Fibroblast of the conjunctiva (primary cell): ENCODE measurements at places on chromosomes 3 and 15.

DNA sequence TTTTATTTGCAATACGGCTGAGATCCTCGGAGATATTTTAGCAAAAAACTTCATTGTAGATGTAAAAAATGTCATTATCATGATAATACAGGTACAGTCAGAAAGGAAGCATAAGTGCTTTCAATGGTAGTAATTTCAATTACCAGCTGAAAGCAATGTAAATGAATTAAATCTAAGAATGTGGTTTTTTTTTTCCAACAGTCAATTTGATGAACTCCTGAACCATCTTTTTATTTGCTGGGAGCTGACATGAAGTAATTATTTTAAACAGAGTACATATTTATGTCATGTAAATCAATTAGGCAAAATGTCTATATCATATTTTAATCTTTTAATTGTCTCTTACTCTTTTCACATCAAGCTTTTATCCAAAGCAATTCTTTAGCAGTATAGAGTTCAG lies 70.6 kb downstream of the MORC1 start:
- DNase-seq: no peak

DNA sequence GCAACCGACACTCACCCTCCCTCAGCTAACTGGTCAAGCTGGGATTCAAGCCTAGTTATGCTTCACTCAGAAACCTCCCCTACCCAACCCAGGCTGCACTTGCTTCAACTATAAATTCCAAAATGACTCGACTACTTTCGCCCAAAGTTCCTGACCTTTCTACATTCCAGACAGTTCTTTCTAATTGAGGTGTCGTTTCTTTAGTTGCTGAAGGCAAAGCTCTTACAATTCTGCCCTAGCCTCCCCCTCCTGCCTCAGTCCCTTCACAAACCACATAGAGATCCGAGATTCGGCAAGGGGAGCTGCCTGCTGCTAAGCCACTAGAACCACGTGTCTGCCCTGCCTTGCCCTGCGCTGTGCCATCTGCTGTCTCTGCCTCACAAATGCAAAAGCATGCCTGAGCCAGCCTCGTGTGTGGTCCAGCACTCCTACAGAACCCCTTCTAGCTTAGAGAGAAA lies 74.7 kb upstream of the SH3GL3 start:
- no peak for DNase-seq

GRCh38 chr3:4864503-4864902 lies 114.7 kb upstream of the BHLHE40 start:
- DNase-seq: no peak

DNA sequence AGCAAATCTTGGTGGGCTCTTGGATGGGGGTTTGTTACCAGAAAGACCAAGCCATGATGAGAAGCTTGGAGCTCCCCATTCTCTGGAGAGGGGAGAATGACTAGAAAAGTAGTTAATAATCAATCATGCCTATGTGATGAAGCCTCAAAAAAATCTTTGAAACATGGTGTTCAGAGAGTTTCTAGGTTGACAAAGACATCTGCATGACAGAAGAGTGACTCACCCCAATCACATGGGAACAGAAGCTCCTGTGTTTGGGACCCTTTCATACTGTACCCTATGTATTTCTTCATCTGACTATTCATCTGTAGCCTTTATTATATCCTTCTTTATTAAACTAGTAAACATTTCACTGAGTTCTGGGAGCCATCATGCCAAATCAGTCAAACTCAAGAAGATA lies 87.4 kb downstream of the BCHE start:
- DNase-seq: no peak

GRCh38 chr15:101568821-101569555 lies 79.5 kb upstream of the PCSK6 start:
- no peak for DNase-seq

GRCh38 chr3:166013073-166013679 lies 176.0 kb upstream of the BCHE start:
- DNase-seq: peak; percentile 14

- no peak for DNase-seq
These were observed 182.4 kb upstream of the DPH6 start for GRCh38 chr15:35728219-35728940.

- DNase-seq: no peak
These were observed 246.4 kb upstream of the LRIG1 start for GRCh38 chr3:66747261-66747660.

DNA sequence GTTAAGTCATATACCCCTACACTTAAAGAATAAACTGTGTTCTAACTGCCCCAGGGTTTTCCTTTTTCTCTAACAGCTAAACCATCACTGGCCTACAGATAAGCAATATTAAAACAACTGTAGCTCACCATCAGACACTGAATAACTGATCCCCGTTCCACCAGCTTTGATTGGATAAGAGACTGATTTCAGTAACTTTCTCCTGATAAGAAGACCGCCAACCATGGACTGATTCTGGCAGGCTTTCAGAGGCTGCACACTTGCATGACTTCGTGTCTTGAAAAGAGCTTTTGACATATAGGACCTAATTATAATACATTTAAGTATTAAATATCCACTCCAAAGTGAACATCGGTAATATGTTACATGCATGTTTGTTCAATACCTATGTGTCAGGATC lies 15.3 kb upstream of the CEP97 start:
- no peak for DNase-seq

DNA sequence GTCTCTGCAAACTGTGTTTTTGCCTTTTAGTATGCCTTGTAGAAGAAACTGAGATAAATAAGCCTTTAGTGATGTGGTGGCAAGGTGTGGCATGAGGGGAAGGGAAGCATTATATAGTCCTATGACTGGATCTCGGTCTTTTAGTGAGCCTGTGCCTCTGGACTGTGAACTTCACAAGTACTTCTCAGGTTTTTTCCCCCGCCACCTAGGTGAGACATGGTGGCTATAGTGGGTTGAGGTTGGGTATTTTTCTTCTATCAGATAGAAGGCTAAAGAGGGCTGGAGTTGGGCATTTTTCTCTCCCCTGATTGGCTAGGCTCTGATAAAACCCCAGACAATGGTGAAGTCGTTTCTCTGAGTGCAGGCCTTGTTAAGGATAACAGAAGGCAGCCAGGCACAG lies 38.7 kb upstream of the ZFAND6 start:
- DNase-seq: no peak

GRCh38 chr3:81040107-81040506 lies 721.3 kb downstream of the GBE1 start:
- no peak for DNase-seq

- no peak for DNase-seq
These were observed 291.2 kb upstream of the RBMS3 start for GRCh38 chr3:28989646-28990089.

GRCh38 chr15:100114571-100114970 lies 227.2 kb downstream of the ADAMTS17 start:
- DNase-seq: no peak

DNA sequence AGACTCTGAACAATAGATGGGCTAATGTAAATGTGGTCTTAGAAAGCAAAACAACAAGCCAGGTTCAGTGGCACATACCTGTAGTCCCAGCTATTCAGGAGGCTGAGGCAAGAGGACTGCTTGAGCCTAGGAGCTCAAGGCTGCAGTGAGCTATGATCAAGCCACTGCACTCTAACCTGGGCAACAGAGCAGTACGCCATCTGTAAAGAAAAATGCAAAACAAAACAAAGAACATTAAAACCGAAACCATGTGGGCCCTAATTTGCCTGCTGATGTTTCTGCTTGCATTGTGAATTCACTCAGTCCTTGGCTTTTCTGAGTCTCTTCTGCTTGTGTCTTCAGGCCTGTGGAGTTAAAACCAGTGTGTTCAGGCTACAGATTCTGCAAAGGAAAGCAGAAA lies 56.7 kb downstream of the CCNL1 start:
- no peak for DNase-seq

- DNase-seq: no peak
These were observed 11.2 kb upstream of the ABTB1 start for GRCh38 chr3:127661600-127661999.

- DNase-seq: no peak
These were observed 42.0 kb downstream of the ATP2C1 start for GRCh38 chr3:130935761-130936492.

DNA sequence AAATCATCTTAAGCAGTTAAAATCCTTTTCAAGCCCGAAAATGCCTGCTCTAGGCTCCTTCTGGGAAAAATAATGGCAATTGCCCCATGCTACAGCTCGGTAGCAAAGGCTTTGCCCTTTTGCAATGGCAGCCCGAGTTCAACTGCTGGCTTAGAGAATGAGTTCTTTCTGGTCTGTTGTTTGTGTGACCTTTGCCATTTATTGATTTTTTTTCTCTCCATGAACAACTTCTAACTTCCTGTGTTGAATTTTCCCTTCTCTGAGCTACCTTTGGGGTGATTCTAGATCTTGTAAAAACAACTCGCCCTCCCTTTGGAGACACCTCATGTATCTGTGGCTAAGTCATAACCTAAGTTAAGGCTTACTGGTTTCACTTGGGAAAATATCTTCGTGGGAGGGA lies 139.3 kb downstream of the PLCH1 start:
- DNase-seq: no peak

- DNase-seq: no peak
These were observed 78.6 kb downstream of the FHIT start for GRCh38 chr3:61172684-61173083.

GRCh38 chr3:49967291-49967690 lies 27.3 kb downstream of the RBM6 start:
- DNase-seq: peak; percentile 3

DNA sequence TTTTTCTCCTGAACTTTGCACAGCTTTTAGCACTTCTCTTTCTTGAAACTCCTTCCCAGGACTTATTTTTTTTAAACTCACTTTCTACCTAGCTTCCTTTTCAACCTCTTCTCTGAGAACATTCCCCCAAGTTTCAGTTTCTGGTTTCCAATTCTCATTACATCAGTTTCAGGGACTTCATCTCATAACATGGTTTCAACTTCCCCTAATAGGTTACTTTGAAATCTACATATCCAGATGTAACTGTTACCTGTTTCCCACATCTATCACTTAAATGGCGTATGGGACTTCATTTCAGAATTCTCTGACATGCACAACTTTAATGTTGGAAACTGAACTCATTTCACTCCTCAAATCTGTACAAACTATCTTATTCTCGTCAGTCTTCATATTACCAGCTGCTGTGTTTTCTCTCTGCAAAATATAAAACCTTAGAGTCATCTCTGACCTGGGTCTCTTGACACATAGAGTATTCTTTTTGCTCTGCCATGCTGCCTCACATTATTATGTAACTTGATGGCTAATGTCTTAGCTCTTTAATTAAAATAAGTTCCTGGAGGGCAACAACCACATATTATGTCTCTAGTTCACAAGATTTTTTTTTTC lies 58.4 kb downstream of the NME9 start:
- DNase-seq: no peak

GRCh38 chr3:160482796-160483195 lies 33.2 kb upstream of the TRIM59 start:
- DNase-seq: no peak

DNA sequence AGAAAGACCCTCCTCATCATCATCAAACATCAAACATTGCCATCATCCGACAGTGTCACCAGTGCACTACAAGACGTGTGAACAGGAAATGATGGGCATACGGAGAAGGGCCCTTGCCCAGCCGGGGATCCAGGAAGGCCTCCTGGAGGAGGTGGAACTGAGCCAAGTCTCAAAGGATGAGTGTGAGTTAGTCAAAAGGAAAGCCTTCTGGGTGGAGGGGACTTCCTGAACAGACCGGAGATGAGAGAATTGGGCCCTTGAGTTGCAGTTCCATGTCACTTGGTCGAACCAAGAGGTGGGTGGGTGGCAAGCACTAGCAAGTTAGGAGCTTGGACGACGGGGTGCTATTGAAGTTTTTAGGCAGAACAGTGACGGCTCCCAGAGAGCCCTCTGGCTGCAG lies 8.5 kb downstream of the SEMA4B start:
- no peak for DNase-seq

GRCh38 chr3:13501056-13501455 lies 20.9 kb downstream of the HDAC11 start:
- DNase-seq: no peak

- DNase-seq: no peak
These were observed 16.8 kb downstream of the CACNA1D start for GRCh38 chr3:53511246-53511645.

GRCh38 chr3:125116311-125117080 lies 60.7 kb upstream of the HEG1 start:
- DNase-seq: peak; percentile 80

GRCh38 chr15:79431636-79432344 lies at the start of gene MINAR1:
TSS of gene MINAR1 (plus strand) at chr15:79432336. CDS start at chr15:79456148, 23,812 bp downstream.
- DNase-seq: no peak

GRCh38 chr15:39855400-39855799 lies 64.7 kb downstream of the GPR176 start:
- DNase-seq: no peak

DNA sequence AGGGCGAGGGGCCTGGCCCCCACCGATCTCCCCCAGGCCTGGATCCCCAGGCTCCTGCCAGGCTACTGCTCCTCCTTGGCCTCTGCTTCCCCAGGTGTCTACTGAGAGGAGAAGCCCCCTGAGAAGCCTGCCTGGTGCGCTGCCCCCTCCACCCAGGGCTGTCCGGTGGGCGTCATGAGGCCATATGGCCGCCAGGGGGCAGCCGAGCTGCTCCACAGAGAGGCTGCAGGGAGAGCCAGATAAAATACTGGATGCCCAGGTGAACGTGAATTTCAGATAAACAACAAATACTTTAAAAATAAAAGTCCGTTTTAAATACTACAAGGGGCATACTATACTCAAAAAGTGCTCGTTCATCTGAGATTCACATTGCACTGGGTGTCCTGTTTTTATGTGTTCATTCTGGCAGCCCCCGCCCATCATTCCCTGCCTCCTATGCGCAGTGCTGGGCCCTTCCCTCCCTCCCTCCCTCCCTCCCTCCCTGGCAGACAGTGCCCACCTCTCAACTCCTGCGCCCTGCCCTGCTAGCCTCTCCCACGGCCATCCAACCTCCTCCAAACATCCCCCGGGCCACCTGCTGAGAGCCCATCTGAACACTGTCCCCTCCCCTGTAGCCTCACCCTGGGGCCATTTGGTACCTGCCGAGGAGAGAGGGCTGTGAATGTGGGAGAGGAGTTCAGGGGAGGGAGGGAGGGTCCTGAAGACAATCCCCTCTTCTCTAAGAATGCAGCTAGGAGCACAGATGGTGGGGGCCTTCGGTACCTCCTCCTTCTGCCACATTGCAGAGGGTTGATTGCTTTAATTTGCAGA lies 29.6 kb downstream of the PSTPIP1 start:
- DNase-seq: peak; percentile 9

DNA sequence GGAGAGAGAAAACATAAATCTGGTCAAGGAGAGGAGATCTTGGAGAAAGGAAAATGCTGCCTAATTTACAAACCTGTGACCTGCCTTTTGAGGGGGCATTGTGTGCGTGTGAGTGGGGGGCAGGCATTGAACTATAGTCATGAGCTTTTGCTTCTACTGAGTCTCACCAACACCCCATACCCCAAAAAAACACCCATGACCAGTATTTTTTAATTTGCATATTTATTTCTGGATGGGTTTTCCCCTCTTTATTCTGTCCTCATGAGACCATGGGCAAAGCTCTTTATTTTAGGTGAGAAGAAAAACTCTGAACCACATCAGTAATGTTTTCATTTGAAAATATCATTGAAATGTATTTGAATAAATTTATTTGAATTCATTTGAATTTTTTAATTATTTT lies 20.6 kb downstream of the CD80 start:
- DNase-seq: no peak

- no peak for DNase-seq
These were observed 101.2 kb downstream of the SCN11A start for GRCh38 chr3:38950581-38950980.

GRCh38 chr15:67033571-67034044 lies 31.8 kb upstream of the SMAD3 start:
- no peak for DNase-seq

- DNase-seq: no peak
These were observed 578 bp downstream of the LACTB start for GRCh38 chr15:63122002-63122875.
